ENCODE measurements at places on chromosomes 12 and 14. TPM values are rescaled to one million over a fixed set of nuclear protein-coding genes. Genes with fewer than 3 reads are reported as not detected.
A peak's percentile ranks its signal among the peaks of the same experiment; 100 is the strongest.

- no peaks in the 10 kb centered on the region for H3K4me1 ChIP-seq
- no peaks in the 10 kb centered on the region for H3K27me3 ChIP-seq
- no peaks in the 10 kb centered on the region for H3K36me3 ChIP-seq
- H3K4me3 ChIP-seq, result no peak overlapping the region
- DNase-seq, result no peak
These were observed 401.1 kb upstream of the FOXG1 start for GRCh38 chr14:28365510-28365909.

DNA sequence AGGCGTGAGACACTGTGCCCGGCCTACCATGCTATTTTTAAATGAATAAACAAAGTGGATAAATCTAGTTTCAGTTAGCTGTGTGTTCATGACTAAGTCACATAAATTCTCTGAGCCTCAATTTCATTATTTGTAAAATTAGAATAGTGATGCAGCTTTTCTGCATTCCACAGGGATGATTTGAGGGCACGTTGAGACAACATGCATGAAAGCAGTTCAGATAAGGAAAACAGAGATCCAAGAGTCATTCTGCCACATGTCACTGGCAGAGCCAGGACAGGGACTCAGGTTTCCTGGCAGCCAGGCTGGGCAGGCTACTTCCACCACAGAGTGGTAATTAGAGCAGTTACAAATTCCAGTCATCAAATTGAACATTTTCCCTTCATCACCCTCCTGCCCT, 2.9 kb upstream of the PPP4R4 start:
- H3K4me1 ChIP-seq, result peaks cover 19% of the 10 kb centered on the region
- no peak overlapping the region for H3K4me3 ChIP-seq
- no peak for DNase-seq
- H3K27me3 ChIP-seq, result peaks cover 25% of the 10 kb centered on the region
- H3K27ac ChIP-seq, result no peak overlapping the region
- H3K36me3 ChIP-seq, result no peaks in the 10 kb centered on the region

DNA sequence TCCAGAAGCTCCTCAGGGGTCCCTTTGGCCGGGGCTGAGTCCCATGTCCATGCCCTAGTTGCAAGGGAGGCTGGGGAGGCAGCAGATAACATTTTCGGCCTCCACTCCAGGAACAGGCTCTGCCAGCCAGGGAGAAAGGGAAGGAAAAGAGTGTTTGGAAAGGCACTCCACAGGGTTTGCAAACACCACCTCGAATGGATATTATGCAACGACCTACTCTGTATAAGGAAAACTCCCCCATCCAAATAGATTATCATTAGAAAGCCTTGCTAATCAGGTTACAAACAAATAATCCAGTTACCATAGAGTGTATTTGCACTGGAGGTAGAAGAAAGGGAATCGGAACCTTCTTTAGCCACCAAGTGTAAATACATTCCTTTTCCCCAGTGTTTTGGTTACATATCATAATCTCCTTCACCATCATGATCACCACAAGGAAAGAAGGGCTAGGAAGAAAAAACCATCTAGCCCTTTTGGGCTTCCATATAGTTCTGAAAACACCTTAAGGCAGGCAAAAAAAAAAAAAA, 40.4 kb downstream of the TMCC3 start:
- H3K4me3 ChIP-seq, result no peak overlapping the region
- H3K36me3 ChIP-seq, result peaks cover 3% of the 10 kb centered on the region
- DNase-seq, result no peak
- H3K4me1 ChIP-seq, result no peaks in the 10 kb centered on the region
- H3K27ac ChIP-seq, result no peak overlapping the region
- no peaks in the 10 kb centered on the region for H3K27me3 ChIP-seq

GRCh38 chr12:67989184-67989920, at the start of gene IFNG-AS1:
TSS of gene IFNG-AS1 (plus strand) at chr12:67989447.
- H3K27me3 ChIP-seq, result no peaks in the 10 kb centered on the region
- H3K36me3 ChIP-seq, result no peaks in the 10 kb centered on the region
- peak; percentile 73 for DNase-seq
- H3K4me3 ChIP-seq, result peak within 1 kb of the TSS; percentile 54
- H3K27ac ChIP-seq, result peak within 1 kb of the TSS; percentile 98

CACNA2D4 gene
- polyA plus RNA-seq, result 6.0 TPM

Measured in B cell (primary cell).